Frontal cortex (tissue), 4 donors: ENCODE measurements at places on chromosomes 16 and 17. TPM values are rescaled to one million over a fixed set of nuclear protein-coding genes. Genes with fewer than 3 reads are reported as not detected.
A peak's percentile ranks its signal among the peaks of the same experiment; 100 is the strongest.

DNA sequence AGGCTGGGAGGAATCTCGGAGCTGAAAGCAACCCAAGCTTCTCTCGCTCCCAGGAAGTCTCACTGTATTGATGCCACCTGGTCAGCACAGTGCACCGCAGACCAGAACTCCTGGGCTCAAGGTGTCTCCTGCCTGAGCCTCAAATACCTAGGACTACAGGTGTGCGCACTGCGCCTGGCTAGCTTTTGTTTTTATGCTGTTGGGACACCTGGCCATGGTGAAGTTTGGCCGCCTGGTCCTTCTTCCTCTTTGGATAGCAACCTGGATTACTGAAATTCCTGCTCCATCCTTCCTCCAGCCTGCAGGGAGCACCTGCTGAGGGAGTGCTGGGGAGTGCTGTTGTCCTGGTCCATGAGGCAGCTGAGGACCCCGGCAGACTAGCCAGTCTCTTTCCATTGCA, 56.6 kb downstream of the COTL1 start:
- no peak for DNase-seq

GRCh38 chr17:44398692-44399691, 9.5 kb upstream of the ITGA2B start:
- no peak for DNase-seq

DNA sequence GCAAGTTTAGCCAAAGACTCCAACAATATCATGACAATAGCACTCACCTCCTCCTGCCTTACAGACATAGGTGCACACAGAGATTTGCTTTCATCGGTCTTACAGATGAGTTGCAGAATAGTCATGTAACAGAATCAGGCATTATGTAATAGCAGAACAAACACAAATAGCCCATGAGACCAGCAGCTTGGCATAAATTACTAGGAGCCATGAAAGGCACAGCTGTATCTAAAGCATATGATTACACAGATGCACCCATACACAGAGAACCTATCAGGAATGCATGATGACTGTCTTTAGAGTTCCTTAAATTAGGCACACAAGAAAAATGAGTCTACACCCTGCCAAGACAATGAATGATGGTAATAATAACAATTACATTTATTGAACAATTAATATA, 342.0 kb upstream of the XYLT1 start:
- no peak for DNase-seq

- DNase-seq, result peak; percentile 83
These were observed 1.6 kb upstream of the PPP1R9B start for GRCh38 chr17:50151937-50152547.

GRCh38 chr17:4643676-4644075, 2.2 kb upstream of the ALOX15 start:
- no peak for DNase-seq

DNA sequence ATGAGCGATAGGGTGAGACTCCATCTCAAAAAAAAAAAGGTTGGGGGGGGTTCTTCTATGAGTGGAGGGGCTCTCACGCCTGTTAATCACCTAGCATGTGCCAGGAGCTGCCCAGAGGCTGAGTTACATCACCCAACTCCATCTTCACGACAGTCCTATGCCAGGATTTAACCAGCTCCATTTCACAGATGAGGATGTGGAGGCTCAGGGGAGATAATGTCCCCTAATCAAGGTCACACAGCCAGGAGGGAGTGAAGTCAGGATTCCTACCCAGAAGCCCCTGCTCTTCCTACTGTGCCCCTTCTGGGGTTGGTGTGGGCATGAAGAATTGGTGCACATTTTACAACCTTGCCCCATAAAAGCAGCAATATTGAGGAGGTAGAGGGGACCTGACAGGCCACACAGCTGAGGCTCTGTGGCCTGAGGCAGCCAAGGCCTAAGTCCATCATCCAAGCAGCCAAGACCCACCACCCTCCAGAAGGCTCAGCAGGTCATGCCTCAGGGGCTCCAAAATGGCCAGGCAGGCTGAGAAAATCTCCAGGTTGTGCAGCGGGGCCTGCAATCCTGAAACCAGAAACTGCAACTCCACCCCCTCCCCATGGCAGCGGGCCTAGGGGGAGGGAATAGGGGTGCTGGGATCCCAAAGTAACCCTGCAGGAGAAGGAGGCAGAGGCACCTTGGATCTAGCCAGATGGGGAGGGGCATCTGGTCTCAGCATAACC, 6.9 kb downstream of the PPY start:
- DNase-seq, result no peak

The SOX8 gene
- total RNA-seq, result 22.8 TPM

The MT1G gene
- not detected for total RNA-seq
